ENCODE measurements at places on chromosomes 4 and X. TPM values are rescaled to one million over a fixed set of nuclear protein-coding genes. Genes with fewer than 3 reads are reported as not detected.

LDB2 gene
- 0.51 TPM for total RNA-seq

UCP1 gene
- not detected for total RNA-seq

ARHGAP36 gene
- total RNA-seq: not detected

PRICKLE3 gene
- 3.4 TPM for total RNA-seq

STOX2 gene
- total RNA-seq: 5.6 TPM

SLC6A8 gene
- 9.5 TPM for total RNA-seq

FREM3 gene
- total RNA-seq: not detected

TCEAL3 gene
- 24.1 TPM for total RNA-seq

TBX22 gene
- not detected for total RNA-seq

DNA sequence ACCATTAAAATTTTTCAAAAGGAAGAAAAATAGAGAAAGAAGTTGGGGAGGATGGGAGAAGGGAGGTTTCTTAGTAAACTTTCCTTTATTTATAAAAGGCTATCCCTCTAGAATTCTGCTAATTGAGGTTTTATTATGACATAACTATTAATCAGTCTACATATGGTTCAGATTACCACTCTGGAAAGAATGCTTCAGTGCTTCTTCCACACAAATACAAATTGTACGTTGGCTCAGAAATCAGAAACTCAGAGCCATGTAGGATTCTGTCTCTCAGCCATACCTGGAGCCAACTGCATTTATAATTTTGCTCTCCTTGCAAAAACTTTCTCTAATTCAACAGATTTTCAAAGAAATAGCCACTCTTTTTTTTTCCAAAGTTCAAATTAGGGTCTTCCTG is 37.1 kb downstream of the SRPX start:
- DNase-seq: no peak
- H3K36me3 ChIP-seq: no peaks in the 10 kb centered on the region
- no peak overlapping the region for H3K4me3 ChIP-seq
- no peaks in the 10 kb centered on the region for H3K4me1 ChIP-seq
- H3K27me3 ChIP-seq: no peaks in the 10 kb centered on the region

DNA sequence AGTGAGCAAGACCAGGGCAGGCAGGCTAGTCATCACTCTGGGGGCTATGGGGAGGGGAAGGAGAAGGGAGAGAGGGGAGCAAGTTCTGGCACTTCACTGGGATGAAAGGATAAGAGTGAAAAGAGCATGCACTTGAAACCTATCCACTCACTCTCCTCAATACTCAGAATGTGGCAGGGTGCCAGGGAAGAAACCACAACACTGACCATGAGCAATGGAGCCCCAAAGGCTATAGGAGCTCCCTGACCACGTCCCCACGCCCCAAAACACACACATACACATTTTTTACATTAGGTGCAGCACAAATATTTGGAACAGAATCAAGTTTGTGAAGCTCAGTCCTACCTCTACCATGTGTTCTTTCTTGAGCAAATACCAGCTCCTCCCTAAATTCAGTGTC is 132.2 kb downstream of the IDS start:
- no peak overlapping the region for H3K27ac ChIP-seq
- H3K4me3 ChIP-seq: no peak overlapping the region
- no peaks in the 10 kb centered on the region for H3K27me3 ChIP-seq

GRCh38 chrX:36422368-36422767 is 502.8 kb downstream of the CFAP47 start:
- DNase-seq: no peak
- H3K27me3 ChIP-seq: no peaks in the 10 kb centered on the region
- no peaks in the 10 kb centered on the region for H3K4me1 ChIP-seq

GRCh38 chrX:100341142-100341510 is 68.9 kb downstream of the PCDH19 start:
- no peak for DNase-seq
- no peak overlapping the region for H3K27ac ChIP-seq
- no peaks in the 10 kb centered on the region for H3K27me3 ChIP-seq
- H3K4me3 ChIP-seq: no peak overlapping the region
- peaks cover 11% of the 10 kb centered on the region for H3K4me1 ChIP-seq

GRCh38 chr4:165774326-165774725 is 98.7 kb upstream of the TLL1 start:
- H3K36me3 ChIP-seq: no peaks in the 10 kb centered on the region
- H3K4me3 ChIP-seq: no peak overlapping the region
- H3K4me1 ChIP-seq: no peaks in the 10 kb centered on the region

GRCh38 chr4:102403116-102403515 is 57.8 kb upstream of the SLC39A8 start:
- no peaks in the 10 kb centered on the region for H3K36me3 ChIP-seq
- no peak overlapping the region for H3K27ac ChIP-seq
- peaks cover 12% of the 10 kb centered on the region for H3K4me1 ChIP-seq
- H3K27me3 ChIP-seq: no peaks in the 10 kb centered on the region
- no peak overlapping the region for H3K4me3 ChIP-seq

Measured in SJCRH30 (cell line).